ENCODE measurements at places on chromosomes 11 and 22. TPM values are rescaled to one million over a fixed set of nuclear protein-coding genes. Genes with fewer than 3 reads are reported as not detected.
A peak's percentile ranks its signal among the peaks of the same experiment; 100 is the strongest.

DNA sequence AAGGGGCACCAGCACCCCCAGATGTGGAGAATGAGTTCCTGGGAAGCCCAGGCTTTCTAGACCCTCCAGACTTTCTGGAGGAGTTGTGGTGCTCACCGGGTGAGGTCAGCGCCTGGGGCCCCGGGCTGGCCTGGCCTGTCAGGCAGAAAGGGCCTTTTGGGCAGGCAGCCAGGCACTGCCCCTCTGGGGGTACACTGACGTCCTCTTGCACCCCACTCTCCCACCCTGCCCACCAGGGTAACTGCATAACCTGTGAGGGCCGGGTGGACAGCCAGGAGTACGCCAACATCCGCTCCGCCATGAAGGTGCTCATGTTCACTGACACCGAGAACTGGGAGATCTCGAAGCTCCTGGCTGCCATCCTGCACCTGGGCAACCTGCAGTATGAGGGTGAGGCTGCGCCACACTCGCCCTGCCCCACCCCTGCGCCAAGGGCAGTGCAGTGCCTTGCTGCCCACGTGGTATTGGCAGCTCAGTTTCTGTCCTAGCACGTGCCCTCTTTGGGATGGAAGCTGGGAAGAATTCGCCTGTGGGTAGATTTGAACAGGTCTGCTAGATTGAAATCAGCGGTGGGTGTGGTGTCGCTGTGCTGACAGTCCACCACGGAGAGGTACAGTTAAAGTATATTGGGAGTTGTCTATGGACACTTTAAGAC is 30.1 kb downstream of the MYO7A start:
- H3K4me1 ChIP-seq: no peaks in the 10 kb centered on the region
- H3K36me3 ChIP-seq: no peaks in the 10 kb centered on the region
- no peaks in the 10 kb centered on the region for H3K27me3 ChIP-seq
- no peak overlapping the region for H3K27ac ChIP-seq

DNA sequence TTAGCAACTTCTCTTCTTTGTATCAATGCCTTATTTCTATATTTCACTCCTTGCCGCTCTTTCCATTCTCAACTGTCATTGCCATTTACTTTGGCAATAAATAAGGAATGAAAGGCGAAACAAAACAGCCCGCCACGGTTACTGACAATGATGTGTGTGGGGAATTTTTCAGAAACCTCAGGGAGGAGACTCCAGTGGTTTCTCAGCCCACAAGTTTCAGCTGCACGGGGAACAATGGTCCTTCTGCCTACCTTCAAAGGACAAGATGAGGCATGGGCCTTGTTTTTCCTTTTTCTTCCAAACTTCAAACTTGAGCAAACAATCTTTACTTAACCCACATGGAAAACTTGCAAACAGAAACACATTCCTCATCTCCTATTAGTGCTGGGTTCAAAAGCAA is 409.4 kb downstream of the METTL15 start:
- H3K36me3 ChIP-seq: no peaks in the 10 kb centered on the region
- H3K4me3 ChIP-seq: no peak overlapping the region
- DNase-seq: no peak
- no peaks in the 10 kb centered on the region for H3K27me3 ChIP-seq
- H3K27ac ChIP-seq: no peak overlapping the region

Gene ELMOD1
- 0.65 TPM for total RNA-seq

DNA sequence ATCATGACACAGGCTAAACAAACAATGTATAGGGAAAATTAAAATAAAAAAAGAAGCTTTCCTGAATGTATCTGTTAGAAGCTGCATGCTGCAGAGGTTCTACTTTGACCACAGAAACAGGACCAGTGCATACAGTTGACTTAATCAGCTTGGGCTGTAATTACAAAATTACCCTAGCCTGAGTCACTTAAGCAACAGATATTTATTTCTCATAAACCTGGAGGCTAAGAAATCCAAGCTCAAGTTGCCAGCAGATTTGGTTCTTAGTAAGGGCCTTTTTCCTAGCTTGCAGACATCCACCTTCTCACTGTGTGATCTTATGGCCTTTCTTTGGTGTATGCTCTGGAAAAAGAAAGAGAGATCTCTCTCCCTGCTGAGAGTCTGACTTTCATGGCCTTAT is 946.5 kb upstream of the RAG2 start:
- H3K36me3 ChIP-seq: no peaks in the 10 kb centered on the region
- H3K4me3 ChIP-seq: no peak overlapping the region

- H3K4me3 ChIP-seq: no peak overlapping the region
- H3K27me3 ChIP-seq: no peaks in the 10 kb centered on the region
- H3K36me3 ChIP-seq: no peaks in the 10 kb centered on the region
- peak overlapping the region; percentile 12 for H3K27ac ChIP-seq
Observed at GRCh38 chr11:45079943-45080719, 66.3 kb upstream of the PRDM11 start.

Gene HIRA
- total RNA-seq: 20.0 TPM

DNA sequence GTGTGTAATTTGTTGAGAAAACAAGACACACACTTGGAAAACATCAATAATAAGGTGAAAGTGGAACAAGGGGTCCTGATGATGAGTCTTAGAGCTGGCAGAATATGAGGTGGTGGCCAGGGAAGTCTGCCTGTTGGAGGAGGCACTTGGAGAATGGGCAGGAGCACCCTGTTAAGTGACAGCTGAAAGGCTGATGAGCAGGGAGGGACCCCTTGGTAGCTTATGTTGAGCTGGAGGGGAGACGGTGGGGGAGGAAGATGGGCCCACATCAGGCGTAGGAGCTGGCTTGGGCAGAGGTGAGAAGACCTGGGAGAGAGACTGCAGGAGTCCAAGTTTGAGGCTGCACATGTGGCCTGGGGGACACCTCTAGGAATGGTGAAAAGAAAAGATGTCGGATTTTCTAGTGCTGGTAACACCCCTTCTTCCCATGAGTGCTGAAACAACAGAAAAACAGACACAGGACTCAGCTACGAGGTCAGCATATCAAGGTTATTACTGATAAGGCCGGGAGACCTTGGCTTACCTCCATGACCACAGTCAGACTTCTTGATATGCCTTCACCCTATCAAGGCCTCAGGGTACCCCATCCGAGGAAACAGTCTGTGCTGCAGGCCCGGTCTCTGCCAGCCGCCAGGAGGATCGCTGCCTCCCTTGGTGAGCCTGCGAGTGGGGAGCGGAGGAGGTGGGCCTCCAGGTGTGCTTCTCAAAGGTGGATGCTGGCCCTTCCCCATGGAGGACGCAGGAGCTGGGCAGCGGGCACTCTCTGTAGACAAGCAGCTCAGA is 14.3 kb upstream of the C11orf96 start:
- no peaks in the 10 kb centered on the region for H3K36me3 ChIP-seq
- no peaks in the 10 kb centered on the region for H3K27me3 ChIP-seq
- H3K4me1 ChIP-seq: no peaks in the 10 kb centered on the region
- no peak overlapping the region for H3K27ac ChIP-seq
- no peak for DNase-seq

DNA sequence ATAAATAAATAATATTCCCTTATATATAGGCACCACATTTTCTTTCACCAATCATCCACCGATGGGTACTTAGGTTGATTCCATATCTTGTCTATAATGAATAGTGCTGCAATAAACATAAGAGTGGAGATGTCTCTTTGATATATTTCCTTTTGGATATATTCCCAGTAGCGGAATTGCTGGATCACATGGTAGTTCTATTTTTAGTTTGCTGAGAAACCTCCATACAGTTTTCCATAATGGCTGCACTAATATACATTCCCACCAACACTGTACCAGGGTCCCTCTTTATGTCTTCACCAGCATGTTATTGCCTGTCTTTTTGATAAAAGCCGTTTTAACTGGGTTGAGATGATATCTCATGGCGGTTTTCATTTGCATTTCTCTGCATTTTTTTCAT is 23.6 kb downstream of the PAMR1 start:
- no peak overlapping the region for H3K4me3 ChIP-seq
- no peaks in the 10 kb centered on the region for H3K4me1 ChIP-seq
- no peak overlapping the region for H3K27ac ChIP-seq
- H3K27me3 ChIP-seq: no peaks in the 10 kb centered on the region
- DNase-seq: no peak

GRCh38 chr11:130409594-130410388 is 18.6 kb downstream of the ADAMTS8 start:
- no peak overlapping the region for H3K4me3 ChIP-seq
- no peaks in the 10 kb centered on the region for H3K27me3 ChIP-seq
- H3K27ac ChIP-seq: no peak overlapping the region

GRCh38 chr11:22304337-22304961 is 33.7 kb upstream of the SLC17A6 start:
- DNase-seq: peak; percentile 69
- no peaks in the 10 kb centered on the region for H3K4me1 ChIP-seq
- no peak overlapping the region for H3K4me3 ChIP-seq
- no peaks in the 10 kb centered on the region for H3K36me3 ChIP-seq
- no peaks in the 10 kb centered on the region for H3K27me3 ChIP-seq

Gene SEZ6L
- 0.41 TPM for total RNA-seq

Gene KDELR3
- total RNA-seq: not detected

- no peak for DNase-seq
- H3K36me3 ChIP-seq: no peaks in the 10 kb centered on the region
- no peak overlapping the region for H3K27ac ChIP-seq
- H3K4me3 ChIP-seq: no peak overlapping the region
- no peaks in the 10 kb centered on the region for H3K4me1 ChIP-seq
- H3K27me3 ChIP-seq: no peaks in the 10 kb centered on the region
Observed at GRCh38 chr22:47777426-47777825, 1015.0 kb downstream of the TBC1D22A start.

DNA sequence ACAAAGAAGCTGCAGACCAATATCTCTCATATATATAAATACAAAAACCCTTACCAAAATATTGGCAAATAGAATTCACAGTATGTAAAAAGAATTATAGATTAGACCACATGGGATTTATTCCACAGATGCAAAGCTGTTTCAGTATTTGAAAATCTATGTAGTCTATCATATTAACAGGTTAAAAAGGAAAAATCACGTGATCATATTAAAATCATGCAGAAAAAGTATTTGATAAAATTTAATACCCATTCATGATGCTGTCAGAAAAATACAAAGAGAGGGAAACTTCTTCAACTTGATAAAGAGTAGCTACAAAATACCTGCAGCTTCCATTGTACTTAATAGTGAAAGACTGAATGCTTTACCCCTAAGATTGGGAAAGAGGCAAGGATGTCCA is 67.2 kb upstream of the CD44 start:
- no peak for DNase-seq
- H3K27me3 ChIP-seq: no peaks in the 10 kb centered on the region
- no peaks in the 10 kb centered on the region for H3K36me3 ChIP-seq
- H3K4me3 ChIP-seq: no peak overlapping the region

DNA sequence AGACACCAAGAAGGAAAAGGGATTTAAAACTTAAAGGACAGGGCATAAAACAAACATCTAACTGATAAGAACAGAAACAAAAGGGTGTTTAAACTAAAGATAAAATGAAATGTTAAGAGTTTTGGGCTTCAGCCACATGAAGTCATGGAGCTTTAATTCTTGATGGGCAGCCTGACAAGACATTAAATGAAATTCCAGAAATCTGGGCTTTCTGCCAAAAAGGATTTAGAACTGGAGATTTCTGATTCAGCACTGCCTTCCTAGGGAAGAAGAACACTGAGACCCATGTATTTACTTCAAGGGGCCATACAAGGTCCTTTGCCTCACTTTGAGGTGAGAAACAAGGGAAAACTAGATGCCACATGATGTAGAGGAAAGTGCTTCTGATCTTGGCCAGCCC is 355.9 kb upstream of the RAG2 start:
- no peaks in the 10 kb centered on the region for H3K4me1 ChIP-seq
- no peak overlapping the region for H3K4me3 ChIP-seq
- DNase-seq: no peak
- no peak overlapping the region for H3K27ac ChIP-seq

Gene TESMIN
- total RNA-seq: 0.36 TPM

Gene TRIM48
- not detected for total RNA-seq

GRCh38 chr11:92384802-92385201 is 160.2 kb downstream of the FAT3 start:
- no peaks in the 10 kb centered on the region for H3K36me3 ChIP-seq
- H3K27ac ChIP-seq: no peak overlapping the region
- no peaks in the 10 kb centered on the region for H3K4me1 ChIP-seq
- DNase-seq: no peak
- H3K4me3 ChIP-seq: no peak overlapping the region

GRCh38 chr11:63837739-63838138 is 1.2 kb upstream of the MARK2 start:
- H3K4me3 ChIP-seq: peak overlapping the region; percentile 64
- no peak for DNase-seq
- peak overlapping the region; percentile 61 for H3K27ac ChIP-seq
- H3K36me3 ChIP-seq: peaks cover 7% of the 10 kb centered on the region

Gene OR5B21
- 9.3 TPM for total RNA-seq

Gene CARD10
- not detected for total RNA-seq

GRCh38 chr22:39219071-39220039 is 25.4 kb downstream of the PDGFB start:
- no peak overlapping the region for H3K4me3 ChIP-seq
- DNase-seq: peak; percentile 51
- no peaks in the 10 kb centered on the region for H3K27me3 ChIP-seq

DNA sequence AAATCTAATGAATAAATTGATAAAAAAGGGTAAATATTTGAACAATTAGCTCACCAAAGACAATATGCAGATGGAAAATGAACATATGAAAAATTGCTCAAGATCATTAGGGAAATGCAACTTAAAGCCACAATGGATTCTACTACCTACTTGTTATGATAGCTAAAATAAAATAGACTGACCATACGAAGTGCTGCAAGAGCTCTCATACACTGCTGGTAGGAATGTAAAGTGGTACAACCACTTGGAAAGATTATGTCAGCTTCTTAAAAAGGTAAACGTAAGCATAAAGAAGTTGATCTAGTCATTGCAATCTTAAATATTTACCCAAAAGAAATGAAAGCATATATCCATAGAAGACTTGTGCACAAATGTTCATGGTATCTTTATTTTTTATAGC is 504.2 kb upstream of the ARHGAP42 start:
- H3K27me3 ChIP-seq: no peaks in the 10 kb centered on the region
- no peak for DNase-seq
- no peaks in the 10 kb centered on the region for H3K36me3 ChIP-seq

DNA sequence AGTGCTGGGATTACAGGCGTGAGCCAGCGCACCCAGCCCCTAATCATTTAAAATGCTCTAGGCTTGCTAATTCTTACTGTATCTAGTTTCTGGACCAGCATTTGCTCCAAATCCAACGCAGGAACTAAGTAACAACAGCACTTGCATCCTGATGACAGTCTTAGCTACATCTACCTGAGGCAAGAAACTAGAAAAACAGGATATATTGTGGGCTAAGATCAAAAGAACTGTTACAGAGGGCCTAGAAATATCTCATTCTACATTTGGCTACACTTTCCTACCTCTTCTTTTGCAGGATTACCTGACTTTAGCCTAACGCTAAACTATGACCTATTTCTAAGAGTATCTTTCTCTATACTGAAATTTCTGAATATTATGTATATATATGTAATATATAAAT is 7.8 kb downstream of the DCDC1 start:
- H3K27ac ChIP-seq: no peak overlapping the region
- DNase-seq: no peak
- H3K4me1 ChIP-seq: no peaks in the 10 kb centered on the region
- no peaks in the 10 kb centered on the region for H3K27me3 ChIP-seq
- no peak overlapping the region for H3K4me3 ChIP-seq

GRCh38 chr11:65921033-65921555 is 1.9 kb downstream of the DRAP1 start:
- H3K4me1 ChIP-seq: peaks cover 20% of the 10 kb centered on the region
- no peaks in the 10 kb centered on the region for H3K36me3 ChIP-seq

- H3K27ac ChIP-seq: no peak overlapping the region
- no peaks in the 10 kb centered on the region for H3K4me1 ChIP-seq
- DNase-seq: no peak
- no peaks in the 10 kb centered on the region for H3K27me3 ChIP-seq
- no peaks in the 10 kb centered on the region for H3K36me3 ChIP-seq
Observed at GRCh38 chr11:85758480-85759039, 52.4 kb downstream of the SYTL2 start.

GRCh38 chr11:34626393-34626792 is 5.5 kb downstream of the EHF start:
- H3K27me3 ChIP-seq: no peaks in the 10 kb centered on the region
- H3K4me3 ChIP-seq: no peak overlapping the region
- no peak for DNase-seq
- no peaks in the 10 kb centered on the region for H3K36me3 ChIP-seq
- H3K27ac ChIP-seq: no peak overlapping the region
